Posterior vena cava (tissue), 2 donors: ENCODE measurements at places on chromosomes 6 and 20.

GRCh38 chr6:10418862-10419748, 4.2 kb upstream of the TFAP2A start:
- no peak for DNase-seq

DNA sequence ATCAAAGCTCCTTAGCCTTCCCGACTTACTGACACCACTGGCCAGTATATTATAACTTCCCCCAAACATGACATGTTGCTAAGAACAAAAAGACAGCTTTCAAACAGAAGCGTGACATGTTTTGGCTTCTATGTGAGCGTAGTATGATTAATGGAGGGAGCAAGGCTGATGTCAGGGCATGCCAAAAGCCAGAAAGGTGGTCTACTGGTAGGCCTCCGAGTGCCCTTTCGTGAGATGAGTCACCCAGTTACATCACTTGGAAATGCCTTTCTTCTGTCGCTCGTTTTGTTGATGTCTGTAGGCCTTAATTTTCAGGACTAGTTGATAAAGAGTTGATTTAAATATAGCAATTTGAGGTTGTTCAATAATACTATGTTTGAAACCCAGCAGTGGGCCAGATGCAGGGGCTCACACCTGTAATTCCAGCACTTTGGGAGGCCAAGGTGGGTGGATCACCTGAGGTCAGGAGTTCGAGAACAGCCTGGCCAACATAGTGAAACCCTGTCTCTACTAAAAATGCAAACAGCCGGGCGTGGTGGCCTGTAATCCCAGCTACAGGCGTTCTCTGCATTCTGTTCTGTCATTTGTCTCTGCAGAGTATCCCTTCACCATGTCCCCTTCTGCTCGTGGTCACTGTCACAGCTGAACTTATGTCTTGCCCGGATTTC, 53.3 kb downstream of the CNKSR3 start:
- DNase-seq, result no peak

GRCh38 chr6:6515691-6516607, 72.6 kb upstream of the LY86 start:
- no peak for DNase-seq

- DNase-seq, result no peak
Observed at GRCh38 chr6:31243508-31243907, 28.4 kb downstream of the HLA-C start.

DNA sequence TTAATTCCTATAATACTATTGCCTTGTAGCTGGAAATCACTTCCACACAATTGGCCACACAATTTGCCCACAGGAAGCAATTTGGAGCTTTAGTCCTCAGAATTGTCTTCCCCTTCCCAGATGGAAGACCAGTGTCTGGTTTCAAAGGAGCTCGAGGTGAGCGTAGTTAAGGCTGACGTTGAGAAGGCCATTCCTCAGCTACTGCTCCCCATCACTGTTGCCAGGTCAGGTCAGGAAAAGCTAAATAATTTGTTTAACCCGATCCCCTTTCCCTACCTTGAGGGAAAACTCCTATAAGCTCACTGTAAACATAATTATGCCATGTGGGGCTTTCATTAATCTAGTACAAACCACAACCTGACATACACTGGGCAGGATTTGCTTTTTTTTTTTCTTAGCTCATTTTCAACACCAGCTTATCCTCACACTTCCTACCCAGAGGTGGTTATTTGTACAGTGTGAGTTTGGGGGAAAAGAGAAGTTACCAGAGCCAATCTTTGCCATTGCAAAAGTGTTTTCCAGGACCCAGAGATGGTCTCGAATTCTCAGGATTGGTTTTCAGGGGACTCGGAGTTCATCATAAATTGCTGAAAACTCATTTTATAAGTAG, 242.7 kb downstream of the CLIC5 start:
- no peak for DNase-seq
